ENCODE measurements at places on chromosomes 6 and 20. TPM values are rescaled to one million over a fixed set of nuclear protein-coding genes. Genes with fewer than 3 reads are reported as not detected.
A peak's percentile ranks its signal among the peaks of the same experiment; 100 is the strongest.

DNA sequence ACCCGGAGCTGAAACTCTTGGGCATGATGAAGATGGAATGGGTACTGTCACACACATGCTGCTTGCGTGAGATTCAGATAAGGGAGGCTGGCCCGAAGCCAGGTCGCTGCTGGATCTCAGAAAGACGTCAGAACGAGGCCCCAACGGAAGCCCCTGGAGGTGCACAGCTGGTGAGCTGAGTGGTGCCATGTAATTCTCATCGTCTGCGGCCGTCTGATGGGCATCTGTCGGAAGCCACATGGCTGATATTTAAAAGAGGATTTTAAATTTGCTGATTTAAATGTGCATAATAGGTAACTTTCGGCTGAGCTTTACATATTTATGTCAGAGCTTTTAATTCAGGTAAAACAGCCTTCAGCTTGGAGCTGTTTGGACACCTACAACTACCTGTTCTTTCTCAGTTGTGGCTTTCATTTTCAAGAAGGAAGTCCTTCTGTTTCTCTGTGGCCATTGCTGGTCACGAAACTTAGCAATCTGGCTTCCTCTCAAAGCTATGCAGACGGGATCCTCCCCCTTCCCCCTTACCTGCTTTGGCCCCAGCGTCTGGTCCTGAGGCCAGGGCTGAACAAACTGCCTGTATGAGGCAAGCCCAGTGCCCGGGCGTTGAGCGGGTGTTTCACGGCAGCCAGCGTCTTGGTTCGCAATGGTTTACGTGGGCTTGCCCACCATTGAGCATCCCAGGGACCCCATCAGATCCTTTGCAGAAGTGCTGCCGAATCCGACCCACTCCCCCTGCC, 9.2 kb downstream of the SLCO4A1 start:
- ATAC-seq: no peak

DNA sequence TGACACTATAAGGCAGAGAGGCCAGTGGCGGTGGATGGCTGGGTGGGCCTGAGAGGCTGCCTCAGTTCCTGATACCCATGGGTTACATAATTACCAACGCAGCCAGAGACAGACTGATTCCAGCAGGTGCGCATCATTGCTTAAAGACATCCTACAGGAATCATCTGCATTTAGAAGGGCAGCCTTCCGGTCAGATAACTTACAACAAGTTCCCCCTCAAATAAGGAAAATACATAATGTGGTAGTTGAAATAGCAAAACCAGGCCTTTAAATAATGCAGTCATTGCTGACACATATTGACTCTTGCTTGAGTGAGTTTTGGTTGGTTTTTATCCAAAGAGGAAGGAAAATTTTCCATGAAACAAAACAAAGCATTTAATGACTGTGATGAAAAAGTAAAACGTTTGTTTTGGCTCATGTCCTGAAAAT, 81.9 kb downstream of the SIM1 start:
- no peak for ATAC-seq

DNA sequence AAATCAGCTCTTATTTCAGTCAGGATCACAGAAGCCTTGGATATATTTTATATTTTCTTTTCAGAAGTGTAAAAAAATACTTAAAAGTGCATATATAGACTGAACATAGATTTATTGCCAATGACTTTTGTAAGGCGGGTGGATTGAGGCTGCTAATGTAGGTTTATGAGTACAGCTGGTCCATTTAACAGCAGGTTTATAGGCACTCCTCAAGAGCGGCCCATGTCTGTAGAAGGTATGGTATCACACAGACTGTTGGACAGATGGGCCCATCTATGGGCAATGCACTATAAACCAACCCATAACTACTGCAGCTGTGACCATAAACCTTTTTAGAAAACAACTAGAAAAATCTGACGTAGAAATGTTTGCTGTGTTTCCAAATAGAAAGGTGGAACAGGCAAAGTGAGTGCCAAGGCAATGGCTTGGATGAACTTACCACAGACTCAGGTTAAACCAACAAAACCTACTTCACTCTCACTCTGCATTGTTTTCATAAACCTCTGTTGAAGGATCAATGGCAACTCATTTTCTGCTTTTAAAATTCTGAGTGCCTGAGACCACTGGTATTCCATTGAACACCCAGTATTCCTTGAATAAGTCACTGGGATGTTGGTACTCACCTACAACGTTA, 170.6 kb upstream of the EYA4 start:
- no peak for ATAC-seq

Gene CRIP3
- total RNA-seq: 0.28 TPM

- ATAC-seq: peak; percentile 14
Measured at GRCh38 chr6:35317483-35318195, 20.0 kb downstream of the DEF6 start.

Gene VWA7
- 1.6 TPM for total RNA-seq

DNA sequence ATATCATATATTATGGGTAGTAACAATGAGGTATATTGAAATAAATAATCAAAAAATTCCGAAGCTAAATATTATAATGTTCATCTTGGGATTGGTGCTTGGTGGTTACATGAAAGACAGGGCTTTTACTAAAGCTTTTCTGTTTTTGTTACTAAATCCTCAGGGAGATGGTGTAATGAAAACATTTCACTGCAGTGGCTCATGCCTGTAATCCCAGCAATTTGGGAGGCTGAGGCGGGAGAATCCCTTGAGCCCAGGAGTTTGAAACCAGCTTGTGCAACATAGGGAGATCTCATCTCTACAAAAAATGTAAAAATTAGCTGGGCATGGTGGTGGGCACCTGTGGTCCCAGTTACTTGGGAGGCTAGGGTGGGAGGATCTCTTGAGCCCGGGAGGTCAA, 42.9 kb downstream of the AFG1L start:
- ATAC-seq: no peak

GRCh38 chr6:56637640-56638039, 5.0 kb downstream of the DST start:
- ATAC-seq: peak; percentile 35

DNA sequence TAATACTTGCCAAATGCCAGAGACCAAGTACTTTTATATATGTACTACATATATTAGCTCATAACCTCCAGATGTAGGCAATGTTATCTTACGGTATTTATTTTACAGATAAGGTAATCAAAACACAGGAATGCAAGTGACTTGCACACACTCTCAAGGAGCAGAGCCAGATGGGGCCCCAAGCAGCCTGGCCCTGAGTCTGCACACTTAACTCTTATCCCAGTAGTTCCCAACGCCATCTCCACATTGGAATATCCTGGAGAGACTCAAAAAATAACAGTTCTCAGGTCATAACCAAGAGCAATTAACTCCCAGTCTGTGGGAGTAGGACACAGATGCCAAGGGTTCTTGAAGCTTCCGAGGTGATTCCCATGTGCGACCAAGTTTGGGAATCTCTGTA, 398.7 kb downstream of the PHF3 start:
- no peak for ATAC-seq

DNA sequence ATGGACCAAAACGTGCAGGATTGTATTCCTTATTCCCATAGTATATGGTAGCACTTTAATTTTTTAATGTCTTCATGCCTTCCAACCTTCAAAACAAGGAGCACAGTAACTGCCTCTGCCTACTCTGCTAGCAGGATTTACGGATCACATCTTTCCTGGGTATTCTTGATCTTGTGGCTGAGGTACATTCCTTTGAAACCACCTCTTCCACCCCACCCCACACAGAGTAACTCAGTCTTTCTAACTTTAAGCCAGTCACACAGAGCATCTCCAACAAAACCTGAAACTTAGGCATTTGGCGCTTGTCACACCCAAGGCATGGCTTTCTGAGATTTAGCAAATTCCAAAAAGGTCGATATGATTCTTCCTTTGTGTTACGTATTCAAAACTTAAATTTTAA, 2.3 kb upstream of the ID4 start:
- no peak for ATAC-seq

- no peak for ATAC-seq
Measured at GRCh38 chr6:88386167-88386566, 220.0 kb upstream of the CNR1 start.

DNA sequence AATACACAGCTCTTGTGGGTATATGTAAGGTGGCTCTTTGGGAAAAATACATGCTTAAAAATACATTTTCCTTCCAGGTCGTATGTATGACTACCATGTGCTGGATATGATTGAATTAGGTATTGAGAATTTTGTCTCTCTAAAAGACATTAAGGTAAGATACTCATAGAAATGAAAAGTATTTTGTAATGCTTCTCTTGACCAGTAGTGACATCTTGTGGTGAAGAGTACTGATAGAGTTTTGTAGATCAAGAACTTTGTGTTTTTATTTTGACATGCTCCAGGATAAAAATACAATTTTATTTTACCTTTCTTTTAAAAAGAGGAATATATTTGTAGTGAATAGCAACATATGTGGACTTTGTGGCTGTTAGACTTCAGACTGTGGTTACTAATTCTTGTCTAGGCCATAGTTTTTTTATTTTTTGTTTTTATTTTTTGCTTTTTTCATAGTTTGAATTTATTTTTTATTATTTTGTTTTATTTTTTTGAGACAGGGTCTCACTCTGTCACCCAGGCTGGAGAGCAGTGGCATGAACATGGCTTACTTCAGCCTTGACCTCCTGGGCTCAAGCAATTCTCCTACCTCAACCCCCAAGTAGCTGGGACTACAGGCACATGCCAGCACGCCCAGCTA, 17.9 kb downstream of the RPF2 start:
- peak; percentile 44 for ATAC-seq

DNA sequence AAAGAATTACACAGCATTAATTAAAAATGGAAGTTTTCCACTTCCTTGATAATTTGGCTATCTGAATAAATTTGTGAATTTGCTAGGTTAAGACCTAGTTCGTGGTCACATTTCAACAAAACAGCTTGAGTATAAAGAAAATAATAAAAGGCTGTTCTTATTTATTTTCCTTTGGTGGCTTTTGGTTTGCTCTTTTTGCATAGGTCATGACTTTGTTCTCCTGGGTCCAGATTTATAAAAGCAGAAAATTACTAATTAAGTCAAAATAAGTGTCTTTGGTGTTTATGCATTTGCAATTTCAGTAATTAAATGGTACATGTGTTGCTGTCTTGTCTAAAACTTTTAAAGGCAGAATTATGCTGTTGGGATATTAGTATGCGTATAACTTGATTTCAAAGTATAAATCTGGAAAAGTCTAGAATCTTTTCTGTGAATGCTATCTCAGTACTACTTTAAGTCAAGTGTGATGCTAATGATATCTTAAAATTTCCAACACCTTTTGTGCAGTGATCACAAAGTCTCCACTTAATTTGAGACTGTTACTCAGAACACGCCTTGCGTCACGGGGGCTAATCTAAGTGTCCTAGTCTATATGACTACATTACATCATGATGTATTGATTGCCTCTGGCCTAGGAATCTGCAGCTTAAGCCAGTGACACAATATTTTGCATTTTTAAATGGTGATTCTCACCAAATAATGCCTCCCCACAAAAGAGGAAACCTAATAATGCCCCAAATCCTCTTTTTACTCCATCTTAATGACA, 41.0 kb downstream of the GNAS start:
- no peak for ATAC-seq

DNA sequence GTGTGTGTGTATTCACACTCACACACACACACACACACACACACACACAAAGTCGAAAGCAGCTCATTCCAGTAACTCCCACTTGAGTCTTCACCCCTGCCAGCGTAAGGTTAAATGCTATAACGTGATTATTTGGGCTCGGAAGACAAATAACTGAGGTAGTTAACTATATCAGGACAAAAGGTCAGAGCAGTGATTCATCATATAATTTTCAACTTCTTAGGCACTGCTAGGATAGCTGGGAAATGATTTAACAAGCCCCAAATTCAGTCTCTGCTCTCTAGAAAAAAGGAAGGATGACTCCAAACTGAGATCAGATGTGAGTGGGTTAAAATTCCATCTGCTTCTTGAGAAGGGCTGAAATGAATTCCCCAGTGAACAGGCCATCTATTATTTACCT, 30.7 kb downstream of the HDGFL1 start:
- ATAC-seq: no peak

GRCh38 chr6:121449331-121449730, 13.9 kb downstream of the GJA1 start:
- no peak for ATAC-seq

DNA sequence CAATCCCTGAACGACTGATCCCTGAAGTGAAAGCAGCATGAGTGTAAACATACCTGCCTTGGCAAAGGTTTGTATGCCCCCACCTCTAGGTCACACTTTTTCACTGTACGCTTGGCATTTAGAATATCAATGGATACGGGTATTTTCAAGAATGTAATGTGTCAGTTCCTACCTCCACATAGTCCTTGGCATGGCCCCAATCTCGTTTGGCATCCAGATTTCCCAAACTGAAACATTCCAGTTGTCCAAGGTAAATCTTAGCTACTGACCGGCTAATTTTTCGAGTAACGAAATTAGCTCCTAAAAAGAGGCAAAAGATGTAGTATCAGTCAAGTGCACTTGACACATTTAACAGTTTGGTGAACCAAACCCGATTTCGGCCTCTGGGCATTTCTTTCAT, 315.5 kb downstream of the GMDS start:
- ATAC-seq: no peak

DNA sequence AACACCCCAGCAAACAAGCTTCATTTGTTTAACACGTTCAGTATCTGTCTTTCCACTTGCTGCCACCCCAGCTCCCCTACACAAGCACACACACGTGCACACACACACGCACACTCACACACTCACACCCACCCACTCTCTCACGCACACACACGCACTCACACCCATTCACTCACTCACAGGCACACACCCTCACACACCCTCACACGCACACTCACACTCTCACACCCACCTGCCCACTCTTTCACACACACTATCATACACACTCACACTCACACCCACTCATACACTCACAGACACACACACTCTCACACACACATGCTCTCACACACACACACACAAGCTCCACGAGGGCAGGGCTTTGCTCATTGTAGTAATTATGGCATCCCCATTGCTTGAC, 378.8 kb upstream of the SULF2 start:
- ATAC-seq: no peak

DNA sequence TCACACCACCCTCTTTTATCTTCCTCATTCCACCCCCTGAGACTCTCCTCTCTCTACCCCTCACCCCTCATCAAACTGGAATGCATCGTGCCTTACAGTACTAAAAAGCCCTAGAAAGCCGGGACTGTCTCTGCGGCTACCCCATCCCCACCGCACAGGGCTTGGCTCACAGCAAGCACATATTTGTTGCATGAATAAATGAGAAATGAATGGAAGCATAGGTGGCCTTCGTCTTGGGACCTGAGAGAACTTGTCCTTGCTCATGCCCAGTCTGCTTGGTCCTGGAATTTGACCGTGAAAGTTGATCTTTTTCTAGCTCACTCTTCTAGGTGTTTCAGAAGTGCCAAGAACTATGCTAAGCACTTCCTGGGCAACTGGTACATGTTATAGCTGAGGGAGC, 53.3 kb downstream of the APCDD1L start:
- ATAC-seq: peak; percentile 47

- no peak for ATAC-seq
Measured at GRCh38 chr6:20838113-20838512, 303.9 kb downstream of the CDKAL1 start.

Gene GDAP1L1
- total RNA-seq: not detected
